ENCODE measurements at places on chromosomes 7 and 10. TPM values are rescaled to one million over a fixed set of nuclear protein-coding genes. Genes with fewer than 3 reads are reported as not detected.

GRCh38 chr7:82358009-82358578 is 85.5 kb downstream of the CACNA2D1 start:
- DNase-seq = no peak

Gene CYP2C19
- 188 TPM for total RNA-seq

Gene GARIN1A
- 2.6 TPM for total RNA-seq

- no peak for DNase-seq
Observed at GRCh38 chr10:51521605-51522004, 177.8 kb downstream of the CSTF2T start.

Gene NAMPT
- 52.7 TPM for total RNA-seq
